ENCODE measurements at places on chromosomes 11 and 22.

DNA sequence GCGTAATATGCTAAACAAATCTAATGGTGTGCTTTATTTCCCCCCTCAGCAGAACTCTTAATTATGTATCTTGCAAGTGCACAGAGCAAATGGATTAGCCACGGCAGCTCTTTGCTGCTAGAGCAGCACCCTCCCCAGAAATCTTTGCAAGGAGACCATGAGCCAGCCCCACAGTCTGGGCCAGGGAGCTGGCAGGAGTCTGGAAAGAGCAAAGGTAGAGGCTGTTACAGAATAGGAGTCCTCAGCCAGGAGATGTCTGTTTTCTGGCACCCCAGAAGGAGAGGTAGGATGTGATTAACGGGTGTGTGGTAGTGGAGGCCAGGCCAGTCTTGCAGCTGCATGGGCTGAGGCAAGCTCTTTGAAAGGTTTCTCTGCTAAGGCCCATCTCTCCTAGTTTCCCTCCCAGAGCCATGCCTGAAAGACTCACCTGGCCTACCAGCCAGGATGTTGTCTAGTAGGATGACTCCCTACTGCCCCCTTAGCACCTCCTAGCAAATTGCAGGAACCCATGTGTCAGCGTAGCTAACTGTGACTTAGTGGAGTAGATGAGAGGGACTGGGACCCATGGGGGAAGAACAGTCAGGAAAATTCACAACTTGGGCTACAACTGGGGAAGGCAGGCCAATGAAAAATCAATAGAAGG, 557.2 kb downstream of the BUD13 start:
- DNase-seq, result no peak

DNA sequence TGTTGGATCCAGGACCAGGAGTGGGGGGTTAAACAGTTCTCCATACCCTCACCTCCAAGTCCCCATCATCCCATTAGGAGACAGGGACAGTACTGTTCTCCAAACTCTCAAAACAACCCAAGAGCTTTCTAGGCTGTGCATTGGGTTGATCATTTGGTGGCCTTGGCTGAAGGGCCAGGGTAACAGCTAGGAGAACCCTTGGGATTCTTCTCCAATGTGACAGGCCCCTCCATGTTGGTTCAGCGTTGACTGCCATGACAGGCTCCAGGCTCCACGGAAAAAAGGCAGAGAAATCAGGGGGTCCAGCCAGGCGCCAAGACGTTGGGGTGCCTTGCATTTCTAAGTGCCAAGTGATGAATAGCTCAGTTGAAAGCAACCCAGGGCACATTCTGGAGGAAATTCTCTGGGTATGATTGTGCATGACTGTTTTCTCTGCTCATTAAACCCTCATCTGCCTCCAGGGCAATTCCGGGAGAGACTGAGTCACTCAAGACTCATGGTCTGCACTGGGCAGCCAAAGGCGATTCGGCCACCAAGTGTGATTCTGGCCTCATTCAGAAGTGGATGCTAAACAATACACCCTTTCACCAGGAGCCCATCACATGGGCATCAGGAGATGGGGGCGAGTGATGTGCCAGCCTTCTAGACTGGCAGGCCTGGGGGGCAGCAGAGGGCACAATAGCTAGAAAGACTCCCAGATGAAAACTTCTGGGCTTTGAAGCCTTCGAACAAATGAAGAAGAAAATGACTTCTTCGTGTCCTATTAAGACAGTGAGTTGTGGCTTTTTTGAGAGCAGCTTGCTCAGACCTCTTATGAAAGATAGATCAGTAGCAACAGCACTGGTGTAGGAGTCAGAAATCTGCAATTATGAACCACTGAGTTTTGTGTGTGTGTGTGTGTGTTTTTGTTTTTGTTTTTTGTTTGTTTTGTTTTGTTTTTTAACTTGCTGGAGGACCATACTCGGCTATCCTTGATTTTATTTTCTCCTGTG, 27.7 kb downstream of the CD44 start:
- peak; percentile 18 for DNase-seq

GRCh38 chr11:18105086-18105801, 638 bp downstream of the SAAL1 start:
- DNase-seq, result no peak

GRCh38 chr11:70510106-70510505, 111.8 kb downstream of the CTTN start:
- DNase-seq, result no peak

GRCh38 chr11:107719557-107720302, 7.9 kb upstream of the SLN start:
- DNase-seq, result no peak

DNA sequence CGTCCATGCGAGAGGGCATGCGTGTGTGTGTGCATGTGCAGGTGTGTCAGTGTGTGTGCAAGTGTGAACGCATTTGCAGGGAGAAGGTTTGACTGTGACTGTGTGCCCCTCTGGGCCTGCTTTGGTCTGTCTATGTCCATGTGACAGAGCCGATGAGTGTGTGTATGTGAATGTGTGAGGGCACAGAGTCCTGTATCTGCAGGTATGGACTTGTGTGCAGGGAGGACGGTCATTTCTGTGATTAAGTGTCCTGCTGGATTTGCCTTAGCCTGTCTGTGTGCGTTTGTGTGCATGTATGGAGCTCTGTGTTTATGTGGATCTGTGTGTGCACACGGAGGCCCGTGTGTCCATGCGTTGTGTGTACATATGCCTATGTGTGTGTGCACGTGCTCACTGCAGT, 5.4 kb downstream of the EMID1 start:
- no peak for DNase-seq

Data from stimulated activated naive CD4-positive, alpha-beta T cell treated with Interleukin-2 at 50 U/mL for 16 hours (primary cell).